ENCODE measurements at places on chromosomes 5 and 9. TPM values are rescaled to one million over a fixed set of nuclear protein-coding genes. Genes with fewer than 3 reads are reported as not detected.

- H3K36me3 ChIP-seq, result no peaks in the 10 kb centered on the region
- H3K27me3 ChIP-seq, result no peaks in the 10 kb centered on the region
- DNase-seq, result no peak
- H3K4me3 ChIP-seq, result no peak overlapping the region
- H3K27ac ChIP-seq, result no peak overlapping the region
Measured at GRCh38 chr5:172119921-172120688, 67.9 kb downstream of the STK10 start.

DNA sequence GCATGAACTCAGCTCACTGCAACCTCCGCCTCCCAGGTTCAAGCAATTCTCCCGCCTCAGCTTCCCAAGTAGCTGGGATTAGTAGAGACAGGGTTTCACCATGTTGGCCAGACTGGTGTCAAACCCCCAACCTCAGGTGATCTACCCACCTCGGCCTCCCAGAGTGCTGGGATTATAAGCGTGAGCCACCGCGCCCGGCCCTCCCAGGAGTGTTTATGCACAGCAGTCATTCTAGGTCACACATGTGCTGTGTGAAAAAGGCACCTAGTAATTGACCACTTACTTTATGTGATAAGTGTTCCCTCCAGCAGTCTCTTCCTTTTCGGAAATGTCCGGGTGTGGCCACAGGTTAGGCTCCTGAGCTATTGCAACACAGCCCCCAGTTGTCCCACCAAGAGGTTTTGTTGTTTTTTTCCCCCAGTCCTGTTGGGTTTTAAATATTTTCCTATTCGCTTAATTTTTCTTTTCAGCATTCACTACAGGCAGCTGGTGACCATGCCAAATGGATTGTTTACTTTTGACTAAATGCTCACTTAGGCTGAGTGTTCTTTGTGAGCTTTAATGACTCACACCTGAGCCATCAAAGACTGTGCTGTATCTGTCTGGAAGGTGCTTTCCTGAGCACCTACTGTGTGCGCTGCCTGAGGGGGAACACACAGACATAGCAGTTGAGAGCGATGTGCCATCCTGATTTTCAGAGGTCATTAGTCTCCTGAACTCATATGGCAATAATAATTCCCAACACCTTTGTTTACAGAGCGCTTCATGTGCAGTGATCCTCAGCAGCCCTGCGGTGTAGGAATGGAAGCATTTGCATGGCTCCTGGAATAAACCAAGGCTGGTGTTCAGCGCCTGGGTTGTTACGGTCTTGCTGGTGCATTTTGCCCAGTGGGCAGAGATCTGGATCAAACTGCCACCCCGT, 94.3 kb downstream of the MVB12B start:
- H3K27ac ChIP-seq, result no peak overlapping the region
- H3K27me3 ChIP-seq, result no peaks in the 10 kb centered on the region
- H3K36me3 ChIP-seq, result no peaks in the 10 kb centered on the region
- H3K4me3 ChIP-seq, result no peak overlapping the region
- no peak for DNase-seq
- no peaks in the 10 kb centered on the region for H3K4me1 ChIP-seq

- peaks cover 3% of the 10 kb centered on the region for H3K4me1 ChIP-seq
- no peak overlapping the region for H3K27ac ChIP-seq
- no peaks in the 10 kb centered on the region for H3K27me3 ChIP-seq
- no peak overlapping the region for H3K4me3 ChIP-seq
- no peak for DNase-seq
Measured at GRCh38 chr9:16143947-16144890, 591.4 kb downstream of the CCDC171 start.

DNA sequence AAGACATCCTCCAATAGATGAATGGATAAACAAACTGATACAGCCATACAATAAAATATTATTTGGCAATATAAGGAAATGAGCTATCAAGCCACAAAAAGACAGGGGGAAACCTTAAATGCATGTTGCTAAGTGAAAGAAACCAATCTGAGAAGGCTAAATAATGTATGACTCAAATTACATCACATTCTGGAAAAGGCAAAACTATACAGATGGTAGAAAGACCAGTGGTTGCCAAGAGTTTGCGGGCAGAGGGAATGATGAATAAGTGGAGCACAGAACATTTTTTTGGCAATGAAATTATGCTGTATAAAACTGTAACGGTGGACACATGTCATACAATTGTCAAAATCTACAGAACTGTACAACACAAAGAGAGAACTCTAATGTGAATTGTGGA, 63.3 kb downstream of the CSF2 start:
- no peaks in the 10 kb centered on the region for H3K36me3 ChIP-seq
- H3K27me3 ChIP-seq, result no peaks in the 10 kb centered on the region
- no peak overlapping the region for H3K27ac ChIP-seq
- H3K4me3 ChIP-seq, result no peak overlapping the region

DNA sequence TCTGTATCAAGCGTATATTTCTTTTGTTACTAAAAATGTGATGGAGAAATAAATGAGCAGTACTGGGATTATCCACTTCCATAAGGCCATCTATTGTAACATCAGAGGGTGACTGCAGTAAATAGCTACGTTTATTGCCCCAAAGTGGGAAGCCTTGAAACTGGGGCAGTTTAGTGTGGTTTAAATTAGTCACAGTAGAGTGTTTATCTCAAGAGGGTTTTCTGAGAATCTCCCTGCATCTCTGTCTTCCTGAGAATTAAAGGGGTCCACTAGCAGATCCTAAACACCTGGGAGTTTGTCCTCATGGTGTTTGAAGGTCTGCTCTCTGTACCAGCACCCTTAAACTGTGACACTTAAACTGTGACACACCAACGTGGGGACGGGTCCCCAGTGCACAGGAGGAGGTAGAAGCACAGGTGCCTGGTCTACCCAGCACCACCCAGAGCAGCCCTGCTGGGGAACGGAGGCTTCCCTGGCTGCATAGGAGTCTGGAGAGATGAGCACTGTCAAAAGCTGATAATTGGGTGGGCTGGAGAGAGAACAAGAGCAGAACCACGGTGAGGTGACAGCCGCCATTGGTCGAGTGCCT, 25.2 kb downstream of the PRRC2B start:
- DNase-seq, result no peak
- H3K36me3 ChIP-seq, result no peaks in the 10 kb centered on the region
- no peak overlapping the region for H3K27ac ChIP-seq

The ANKRD34B gene
- not detected for total RNA-seq

The NACC2 gene
- 27.2 TPM for total RNA-seq

The DRD1 gene
- total RNA-seq, result not detected

The MLANA gene
- total RNA-seq, result not detected

DNA sequence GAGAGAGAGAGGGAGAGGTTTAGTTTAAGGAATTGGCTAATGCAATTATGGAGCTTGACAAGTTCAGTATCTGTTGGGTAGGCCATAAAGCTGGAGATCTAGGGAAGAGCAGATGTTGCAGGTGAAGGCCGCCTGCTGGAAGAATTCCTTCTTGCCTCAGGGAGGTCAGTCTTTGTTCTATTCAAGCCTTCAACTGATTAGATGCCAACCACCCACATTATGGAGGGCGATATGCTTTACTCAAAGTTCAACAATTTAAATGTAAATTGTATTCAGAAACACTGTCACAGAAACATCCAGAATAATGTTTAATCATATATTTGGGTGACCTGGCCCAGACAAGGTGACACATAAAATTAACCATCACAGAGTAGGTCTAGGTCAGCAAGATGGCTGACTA, 51.7 kb upstream of the SSBP2 start:
- H3K4me1 ChIP-seq, result no peaks in the 10 kb centered on the region
- H3K4me3 ChIP-seq, result no peak overlapping the region
- H3K27me3 ChIP-seq, result no peaks in the 10 kb centered on the region
- H3K27ac ChIP-seq, result no peak overlapping the region
- DNase-seq, result no peak

DNA sequence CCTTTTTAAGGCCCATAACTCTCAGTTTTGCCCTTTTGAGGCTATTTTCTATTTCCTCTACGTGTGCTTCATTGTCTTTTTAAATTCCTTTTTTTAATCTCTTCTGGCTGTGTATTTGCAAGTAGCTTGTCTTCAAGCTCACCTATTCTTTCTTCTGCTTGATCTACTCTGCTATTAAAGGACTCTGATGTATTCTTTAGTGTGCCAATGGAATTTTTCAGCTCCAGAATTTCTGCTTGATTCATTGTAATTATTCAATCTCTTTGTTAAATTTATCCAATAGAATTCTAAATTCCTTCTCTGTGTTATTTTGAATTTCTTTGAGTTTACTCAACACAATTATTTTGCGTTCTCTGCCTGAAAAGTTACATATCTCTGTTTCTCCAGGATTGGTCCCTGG, 178.7 kb downstream of the FAM170A start:
- no peaks in the 10 kb centered on the region for H3K27me3 ChIP-seq
- no peak overlapping the region for H3K27ac ChIP-seq
- DNase-seq, result no peak
- H3K36me3 ChIP-seq, result no peaks in the 10 kb centered on the region
- no peak overlapping the region for H3K4me3 ChIP-seq

DNA sequence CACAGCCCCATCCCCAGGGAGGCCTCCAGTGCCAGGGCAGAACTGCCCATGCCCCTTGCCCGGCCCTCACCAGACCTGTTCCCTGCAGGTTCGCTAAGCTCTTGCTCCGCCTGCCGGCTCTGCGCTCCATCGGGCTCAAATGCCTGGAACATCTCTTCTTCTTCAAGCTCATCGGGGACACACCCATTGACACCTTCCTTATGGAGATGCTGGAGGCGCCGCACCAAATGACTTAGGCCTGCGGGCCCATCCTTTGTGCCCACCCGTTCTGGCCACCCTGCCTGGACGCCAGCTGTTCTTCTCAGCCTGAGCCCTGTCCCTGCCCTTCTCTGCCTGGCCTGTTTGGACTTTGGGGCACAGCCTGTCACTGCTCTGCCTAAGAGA, 110.1 kb downstream of the RXRA start:
- no peak overlapping the region for H3K4me3 ChIP-seq
- no peak for DNase-seq
- no peaks in the 10 kb centered on the region for H3K27me3 ChIP-seq
- H3K36me3 ChIP-seq, result no peaks in the 10 kb centered on the region

The IL13 gene
- total RNA-seq, result not detected

- no peaks in the 10 kb centered on the region for H3K36me3 ChIP-seq
- no peak overlapping the region for H3K27ac ChIP-seq
- DNase-seq, result no peak
- H3K4me3 ChIP-seq, result no peak overlapping the region
Measured at GRCh38 chr5:10633271-10634049, 69.6 kb downstream of the ANKRD33B start.

GRCh38 chr5:44875661-44876605, 67.2 kb downstream of the MRPS30 start:
- no peak for DNase-seq
- no peak overlapping the region for H3K27ac ChIP-seq
- no peaks in the 10 kb centered on the region for H3K4me1 ChIP-seq

GRCh38 chr9:136325358-136325757, 2.0 kb upstream of the GPSM1 start:
- H3K27me3 ChIP-seq, result no peaks in the 10 kb centered on the region
- peaks cover 19% of the 10 kb centered on the region for H3K4me1 ChIP-seq
- peak overlapping the region; percentile 94 for H3K27ac ChIP-seq
- no peak for DNase-seq

The INSL6 gene
- total RNA-seq, result not detected

The NR6A1 gene
- total RNA-seq, result 0.82 TPM

- no peak for DNase-seq
- H3K4me1 ChIP-seq, result no peaks in the 10 kb centered on the region
- no peaks in the 10 kb centered on the region for H3K36me3 ChIP-seq
- no peaks in the 10 kb centered on the region for H3K27me3 ChIP-seq
Measured at GRCh38 chr5:138686668-138687067, 66.6 kb upstream of the CTNNA1 start.

GRCh38 chr5:110441035-110441434, 285.4 kb downstream of the TMEM232 start:
- H3K27me3 ChIP-seq, result no peaks in the 10 kb centered on the region
- H3K36me3 ChIP-seq, result no peaks in the 10 kb centered on the region
- DNase-seq, result no peak
- H3K4me3 ChIP-seq, result no peak overlapping the region
- H3K4me1 ChIP-seq, result no peaks in the 10 kb centered on the region

DNA sequence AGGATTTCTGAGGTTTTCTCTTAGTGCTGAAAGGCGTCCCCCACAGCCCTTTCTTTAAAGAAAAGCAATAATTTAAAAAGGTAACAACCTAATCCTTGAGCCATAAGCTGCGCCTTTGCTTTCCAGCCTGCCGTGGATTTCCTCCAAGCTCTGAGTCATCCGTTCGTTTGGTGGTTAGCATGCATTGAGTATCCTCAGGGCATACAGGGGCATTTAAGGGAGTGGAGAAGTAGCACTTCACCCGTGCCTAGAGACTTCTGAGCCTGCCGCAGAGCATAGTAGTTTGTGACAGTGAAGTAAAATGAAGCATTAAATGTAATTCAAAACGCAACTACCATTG, 892 bp upstream of the TNC start:
- no peaks in the 10 kb centered on the region for H3K36me3 ChIP-seq
- peaks cover 2% of the 10 kb centered on the region for H3K4me1 ChIP-seq
- H3K27me3 ChIP-seq, result no peaks in the 10 kb centered on the region
- DNase-seq, result no peak
- H3K27ac ChIP-seq, result no peak overlapping the region
- H3K4me3 ChIP-seq, result no peak overlapping the region

The ARL10 gene
- 22.2 TPM for total RNA-seq

- H3K4me1 ChIP-seq, result peaks cover 1% of the 10 kb centered on the region
- H3K4me3 ChIP-seq, result no peak overlapping the region
- no peaks in the 10 kb centered on the region for H3K36me3 ChIP-seq
- DNase-seq, result no peak
- H3K27me3 ChIP-seq, result no peaks in the 10 kb centered on the region
Measured at GRCh38 chr5:134143431-134143830, 28.9 kb downstream of the TCF7 start.

DNA sequence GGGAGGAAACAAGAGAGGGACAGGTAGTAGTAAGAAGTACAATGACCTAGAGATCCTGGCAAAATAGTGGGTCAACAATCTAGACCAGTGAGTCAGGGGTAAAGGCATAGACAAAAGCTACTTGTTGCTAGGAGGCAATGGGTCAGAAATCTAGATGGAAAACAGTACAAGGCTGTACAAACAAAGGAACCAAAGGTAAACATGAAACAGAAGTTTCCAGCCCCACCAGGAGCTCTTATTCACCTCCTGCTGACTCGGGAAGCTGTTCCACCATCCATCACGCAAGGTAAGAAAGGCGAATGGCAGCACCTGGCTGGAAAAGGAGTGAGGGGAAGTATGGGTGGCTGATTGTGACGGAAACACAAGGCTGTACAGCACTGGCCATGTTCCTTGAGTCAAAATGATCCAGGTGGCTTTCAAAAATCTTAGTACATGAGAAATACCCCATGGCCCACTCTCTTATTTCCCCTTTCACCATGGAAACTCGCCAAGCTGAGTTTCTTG, 70.5 kb upstream of the RAI14 start:
- H3K27me3 ChIP-seq, result no peaks in the 10 kb centered on the region
- H3K4me3 ChIP-seq, result no peak overlapping the region

DNA sequence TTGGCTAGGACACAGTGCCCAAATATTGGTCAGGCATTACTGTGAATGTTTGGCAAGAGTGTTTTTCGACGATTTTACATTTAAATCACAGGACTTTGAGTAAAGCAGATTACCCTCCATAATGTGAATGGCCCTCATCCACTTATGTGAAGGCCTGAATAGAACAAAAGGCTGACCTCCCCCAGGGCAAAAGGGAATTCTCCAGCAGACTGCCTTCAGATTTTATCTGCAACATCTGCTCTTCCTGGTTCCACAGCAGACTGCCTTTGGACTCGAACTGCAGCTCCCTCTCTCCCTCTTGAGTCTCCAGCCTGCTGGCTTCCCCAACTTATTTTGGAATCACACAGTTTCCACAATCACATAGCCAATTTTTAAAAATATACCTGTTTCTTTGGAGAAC, 7.1 kb upstream of the TMEM215 start:
- no peaks in the 10 kb centered on the region for H3K36me3 ChIP-seq
- no peak overlapping the region for H3K4me3 ChIP-seq
- no peak for DNase-seq
- no peaks in the 10 kb centered on the region for H3K27me3 ChIP-seq
- no peak overlapping the region for H3K27ac ChIP-seq

The FST gene
- total RNA-seq, result 3.9 TPM

The TNFSF15 gene
- total RNA-seq, result 0.26 TPM
